ENCODE measurements at places on chromosomes 5 and 9.

- DNase-seq: no peak
Measured at GRCh38 chr9:27664121-27664779, 91.0 kb upstream of the C9orf72 start.

GRCh38 chr5:168879929-168880328, 300.8 kb upstream of the PANK3 start:
- peak; percentile 43 for DNase-seq

DNA sequence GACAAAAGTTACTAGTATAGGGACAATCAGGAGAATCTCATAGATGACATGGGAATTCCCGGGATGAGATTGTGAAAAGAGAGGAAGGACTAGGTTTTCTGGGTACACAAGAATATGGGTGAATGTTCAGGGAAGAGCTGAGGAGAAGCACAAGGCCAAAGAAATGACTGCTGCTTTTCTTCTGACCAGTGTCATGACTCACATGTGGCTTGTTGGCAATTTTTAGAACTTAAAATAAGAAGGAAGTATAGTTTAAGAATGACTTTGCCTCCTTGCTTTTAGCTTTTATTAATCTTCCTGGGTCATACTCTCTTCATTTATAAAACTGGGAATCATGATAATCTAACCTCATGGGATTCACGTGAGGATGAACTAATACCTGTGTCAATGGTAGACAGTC, 652.4 kb upstream of the MEF2C start:
- DNase-seq: no peak

DNA sequence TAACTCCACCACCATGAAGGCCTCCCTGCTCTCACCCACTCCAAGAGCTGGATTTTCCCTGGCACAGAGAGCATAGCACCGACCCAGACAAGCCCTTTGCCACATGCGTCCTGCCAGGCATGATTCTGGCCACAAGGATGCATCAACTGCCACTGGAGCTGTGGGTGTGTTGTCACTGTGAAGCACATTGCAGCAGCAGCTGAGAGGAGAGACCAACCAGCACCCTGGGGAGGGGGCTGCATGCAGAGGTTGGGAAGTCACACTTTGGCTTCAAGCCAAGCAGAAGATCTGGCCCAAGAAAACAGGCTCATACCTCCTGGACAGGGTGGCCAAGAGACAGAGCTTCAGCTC, 22.6 kb upstream of the PTGES start:
- DNase-seq: no peak

GRCh38 chr5:25905646-25906045, 1132.7 kb downstream of the CDH9 start:
- DNase-seq: no peak

- DNase-seq: no peak
Measured at GRCh38 chr5:8857051-8857450, 688.8 kb downstream of the SEMA5A start.

DNA sequence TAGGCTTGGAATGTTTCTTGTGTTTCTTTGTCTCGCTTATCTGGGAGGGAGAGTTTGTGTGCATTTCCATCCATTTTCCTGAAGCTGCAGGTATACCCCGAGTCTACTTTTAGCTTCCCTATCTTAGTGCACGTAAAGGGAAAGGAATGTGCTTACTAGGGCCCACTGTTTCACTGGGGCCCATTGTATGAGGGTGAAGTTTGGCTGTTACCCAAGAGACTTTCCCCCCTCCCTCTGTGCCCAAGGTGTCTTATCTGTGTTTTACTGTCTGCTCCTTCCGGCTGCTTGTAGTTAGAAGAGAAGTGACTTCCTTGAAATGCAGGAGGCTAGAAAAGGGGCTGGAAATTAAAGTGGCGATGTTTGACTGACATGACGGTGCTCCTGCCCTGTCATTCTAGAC, 12.1 kb upstream of the BTNL3 start:
- no peak for DNase-seq

DNA sequence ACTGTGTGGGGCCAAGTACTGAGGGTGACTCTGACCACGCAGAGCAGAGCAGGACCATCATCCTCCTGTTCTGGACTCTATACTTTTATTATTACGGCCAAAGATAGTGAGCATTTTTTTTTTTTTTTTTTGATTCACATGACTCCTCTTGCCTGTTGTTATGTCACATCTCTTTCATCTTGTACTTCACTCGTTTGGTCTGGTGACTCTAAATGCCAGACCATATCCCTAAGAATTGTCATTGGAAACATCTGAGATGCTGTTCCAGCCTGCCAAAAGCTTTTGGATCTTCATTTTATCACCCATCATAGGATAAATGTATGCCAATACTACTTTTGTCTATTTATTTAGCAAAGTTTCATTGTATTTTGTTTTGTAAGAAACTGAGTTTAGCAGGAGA, 168.2 kb upstream of the RAI14 start:
- no peak for DNase-seq

DNA sequence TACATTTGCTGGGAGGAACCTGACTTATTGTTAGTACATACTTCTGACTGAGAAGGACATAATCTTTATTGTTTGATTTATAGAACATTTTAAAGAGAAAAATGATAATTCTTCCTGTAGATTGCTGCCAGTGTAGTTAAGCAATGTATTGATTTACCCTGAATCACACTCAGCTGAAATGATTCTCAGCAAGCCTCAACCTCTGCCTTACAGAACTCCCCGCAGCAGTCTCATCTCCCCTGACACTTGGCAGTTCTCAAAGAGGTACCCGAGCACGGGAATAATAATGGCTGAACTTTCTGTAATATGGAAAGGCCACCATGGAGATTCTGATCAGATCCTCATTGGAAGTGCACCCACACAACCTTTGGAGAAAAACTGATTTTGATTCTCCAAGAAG, 74.9 kb upstream of the RFX3 start:
- DNase-seq: no peak

DNA sequence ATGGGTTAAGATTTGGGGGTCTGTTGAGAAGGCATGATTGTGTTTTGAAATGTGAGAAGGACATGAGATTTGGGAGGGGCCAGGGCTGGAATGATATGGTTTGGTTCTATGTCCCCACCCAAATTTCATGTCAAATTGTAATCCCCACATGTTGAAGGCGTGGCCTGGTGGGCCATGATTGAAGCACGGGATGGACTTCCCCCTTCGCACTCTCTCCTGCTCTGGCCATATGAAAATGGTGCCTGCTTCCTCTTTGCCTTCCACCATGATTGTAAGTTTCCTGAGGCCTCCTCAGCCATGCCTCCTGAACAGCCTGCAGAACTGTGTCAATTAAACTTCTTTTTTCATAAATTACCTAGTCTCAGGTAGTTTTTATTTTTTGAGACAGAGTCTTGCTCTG, 14.7 kb upstream of the NOTCH1 start:
- DNase-seq: no peak

- DNase-seq: no peak
Measured at GRCh38 chr5:153445875-153446579, 44.4 kb upstream of the GRIA1 start.

DNA sequence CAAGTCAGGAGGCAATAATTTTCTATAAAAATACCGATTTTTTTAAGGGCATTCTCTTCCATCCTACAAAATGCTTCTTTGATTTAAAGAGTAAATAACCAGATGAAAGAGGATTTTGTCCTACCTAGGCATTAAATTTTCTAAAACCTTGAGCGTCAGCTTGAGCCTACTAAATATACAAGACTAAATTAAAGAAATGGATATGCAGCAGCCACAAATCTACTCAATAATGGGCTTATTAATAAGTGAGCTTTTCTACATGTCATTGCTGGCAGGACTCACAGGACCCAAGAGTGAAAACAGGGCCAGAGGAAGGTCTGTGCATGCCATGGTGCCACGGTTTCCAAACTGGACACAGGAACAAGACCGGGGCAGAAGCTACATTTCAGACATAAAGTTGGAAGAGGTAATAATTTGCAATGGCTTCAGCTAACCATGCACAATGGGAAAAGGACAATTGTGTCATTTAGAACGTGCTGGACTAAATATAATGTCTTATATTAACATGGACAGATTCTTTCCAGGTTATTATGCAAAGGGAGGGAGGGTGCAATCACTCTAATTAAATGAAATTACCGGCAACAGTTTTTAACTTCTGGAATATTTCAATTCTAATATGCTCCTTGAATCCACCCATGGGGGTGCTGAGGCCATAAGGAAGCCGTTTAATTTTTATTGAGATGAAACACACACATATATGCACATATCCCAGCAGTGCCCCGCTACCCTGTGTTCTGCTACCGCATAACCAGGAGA, 5.2 kb downstream of the WHRN start:
- DNase-seq: no peak

DNA sequence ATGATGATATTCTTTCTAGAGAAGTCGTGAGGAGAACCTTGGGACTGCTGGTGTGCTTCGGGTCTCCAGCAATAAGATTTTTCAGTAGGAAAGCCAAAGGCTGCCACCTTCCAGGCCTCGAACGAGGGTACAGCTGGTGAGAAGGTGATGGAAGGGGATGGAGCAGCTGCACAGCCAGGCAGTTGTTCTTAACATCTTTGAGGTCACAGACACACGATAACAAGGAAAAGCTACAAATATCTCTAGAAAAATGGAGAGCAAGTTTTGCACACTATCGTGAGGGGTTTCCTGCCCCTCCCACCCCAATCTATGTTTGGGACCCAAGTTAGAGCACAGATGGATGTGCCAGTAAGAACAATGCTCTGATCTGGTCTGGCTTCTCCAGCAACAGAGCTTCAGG, 6.8 kb upstream of the IL7R start:
- DNase-seq: no peak

DNA sequence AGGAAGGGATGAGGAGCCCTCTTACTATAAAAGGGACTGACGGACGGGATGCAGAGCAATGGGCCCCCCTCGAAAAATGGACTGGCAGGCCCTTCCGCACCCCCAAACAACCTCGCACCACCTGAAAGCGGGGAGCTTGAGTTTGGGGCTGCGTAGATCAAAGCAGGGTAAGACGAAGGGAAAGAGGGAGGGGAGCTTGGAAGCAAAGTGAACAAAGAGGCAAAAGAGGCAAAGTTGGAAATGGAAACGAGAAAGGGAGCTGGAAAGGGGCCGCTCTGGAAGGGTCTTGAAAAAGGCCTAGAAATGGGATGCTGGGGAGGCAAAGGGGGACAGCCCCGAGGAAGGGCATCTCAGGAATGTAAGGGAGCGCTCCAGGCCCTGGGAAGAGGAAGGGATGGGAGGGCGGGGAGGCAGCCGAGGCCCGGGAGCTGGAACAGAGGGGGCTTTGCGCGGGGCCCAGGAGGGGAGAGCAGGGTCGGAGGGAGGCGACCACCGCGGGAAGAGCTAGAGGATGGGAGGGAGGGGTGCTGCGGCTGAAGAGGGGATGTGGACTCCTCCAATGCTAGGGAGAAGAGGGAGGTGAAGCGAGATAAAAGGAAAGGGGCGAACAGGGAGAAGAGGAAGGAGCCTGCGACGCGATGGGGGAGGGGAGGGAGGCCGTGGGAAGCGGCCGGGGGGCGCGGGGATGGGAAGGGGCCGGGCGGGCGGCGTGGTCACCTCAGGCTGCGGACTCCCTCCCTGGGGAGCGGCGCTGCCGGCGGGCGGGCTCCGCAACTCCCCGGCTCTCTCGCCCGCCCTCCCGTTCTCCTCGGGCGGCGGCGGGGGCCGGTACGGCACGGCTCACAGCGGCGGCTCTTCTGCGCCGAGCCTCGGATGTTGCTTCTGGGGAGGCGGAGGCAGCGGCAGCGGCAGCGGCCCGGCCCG, 577 bp downstream of the RNF145 start:
- no peak for DNase-seq

DNA sequence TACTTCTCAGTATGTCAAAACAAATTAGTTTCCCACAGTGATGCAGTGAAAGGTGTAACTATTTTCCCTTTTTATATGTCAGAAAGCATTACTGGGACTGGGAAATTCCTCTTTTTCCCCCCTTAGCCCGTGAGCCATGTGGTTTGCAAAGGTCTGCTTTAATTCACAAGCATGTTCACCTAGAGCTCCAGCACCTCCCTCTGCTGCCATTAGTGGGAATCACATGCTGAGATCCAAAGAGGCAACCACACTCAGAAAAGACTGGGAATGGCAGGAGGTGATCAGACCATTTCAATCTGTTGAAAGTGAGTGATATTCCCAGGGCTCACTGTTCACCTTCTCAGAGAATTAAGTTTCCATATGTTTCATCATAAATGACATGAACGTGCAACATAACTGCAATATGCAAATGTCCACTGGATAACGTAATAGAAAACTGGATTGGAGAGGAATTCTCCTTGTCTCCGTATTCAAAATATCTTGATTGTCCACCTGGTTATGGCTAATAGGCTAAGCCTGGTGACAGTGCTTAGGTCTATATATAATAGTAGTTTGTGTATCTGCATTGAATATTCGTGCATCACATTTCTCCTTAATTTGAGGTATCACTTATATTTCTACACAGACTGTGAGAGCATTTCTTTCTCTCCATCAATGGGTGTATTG, 703.5 kb upstream of the WWC1 start:
- DNase-seq: no peak

- no peak for DNase-seq
Measured at GRCh38 chr9:22356985-22357384, 89.6 kb upstream of the DMRTA1 start.

DNA sequence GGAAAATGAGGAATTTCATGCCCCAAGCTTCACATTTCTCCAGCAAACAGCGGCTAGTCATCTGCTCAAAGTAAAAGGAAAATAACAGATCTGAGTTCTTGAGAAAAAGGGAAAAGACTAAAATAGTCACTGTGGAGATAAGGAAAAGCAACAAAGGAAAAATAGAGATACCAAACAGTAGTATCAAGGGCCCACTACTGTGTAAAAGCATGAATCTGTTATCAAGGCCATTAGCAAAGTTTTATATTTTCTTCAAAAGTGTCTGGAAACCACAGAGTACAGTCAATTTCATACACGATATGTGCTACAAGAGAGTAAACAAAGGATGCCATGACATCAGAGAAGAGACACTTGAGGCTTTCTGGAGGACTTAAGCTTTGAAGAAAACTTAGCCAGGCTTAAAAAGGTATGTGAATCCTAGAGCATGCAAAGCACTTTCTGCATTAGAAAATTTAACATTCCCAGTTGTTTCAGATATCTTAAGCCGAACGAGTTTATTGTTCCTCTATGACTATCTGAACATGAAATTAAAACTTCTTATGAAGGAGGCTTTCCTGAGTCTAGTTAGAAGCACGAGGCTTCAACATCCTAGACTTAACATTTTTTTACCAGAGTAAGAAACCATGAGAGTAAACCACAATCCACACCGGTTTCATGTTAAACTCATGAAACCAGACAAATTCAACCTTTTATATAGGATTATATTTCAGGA, 1.2 kb downstream of the TTC33 start:
- peak; percentile 41 for DNase-seq

GRCh38 chr5:150263801-150264621, 25.6 kb downstream of the CAMK2A start:
- no peak for DNase-seq

DNA sequence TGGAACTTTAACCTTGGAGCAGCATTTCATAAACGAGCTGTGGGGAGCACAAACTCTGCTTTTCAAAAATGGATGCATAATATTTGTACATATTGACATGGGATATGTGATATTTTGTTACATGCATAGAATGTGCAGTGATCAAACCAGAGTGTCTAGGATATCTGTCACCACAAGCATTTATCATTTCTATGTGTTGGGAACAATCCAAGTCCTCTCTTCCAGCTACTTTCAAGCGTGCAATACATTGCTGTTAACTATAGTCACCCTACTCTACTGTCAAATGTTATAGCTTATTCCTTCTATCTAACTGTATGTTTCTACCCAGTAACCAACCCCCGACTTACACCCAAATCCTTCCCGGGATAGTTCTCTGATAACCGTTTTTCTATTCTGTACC, 15.0 kb upstream of the C5orf58 start:
- no peak for DNase-seq
